ENCODE measurements at places on chromosomes 5 and 9.
A peak's percentile ranks its signal among the peaks of the same experiment; 100 is the strongest.

GRCh38 chr9:93898502-93899426, 56.4 kb downstream of the BARX1 start:
- DNase-seq: no peak

GRCh38 chr5:179558932-179559283, 8.6 kb downstream of the RUFY1 start:
- no peak for DNase-seq

GRCh38 chr9:68708513-68708912, 3.5 kb downstream of the PIP5K1B start:
- no peak for DNase-seq

GRCh38 chr5:160605266-160605665, 183.6 kb downstream of the PTTG1 start:
- DNase-seq: no peak

DNA sequence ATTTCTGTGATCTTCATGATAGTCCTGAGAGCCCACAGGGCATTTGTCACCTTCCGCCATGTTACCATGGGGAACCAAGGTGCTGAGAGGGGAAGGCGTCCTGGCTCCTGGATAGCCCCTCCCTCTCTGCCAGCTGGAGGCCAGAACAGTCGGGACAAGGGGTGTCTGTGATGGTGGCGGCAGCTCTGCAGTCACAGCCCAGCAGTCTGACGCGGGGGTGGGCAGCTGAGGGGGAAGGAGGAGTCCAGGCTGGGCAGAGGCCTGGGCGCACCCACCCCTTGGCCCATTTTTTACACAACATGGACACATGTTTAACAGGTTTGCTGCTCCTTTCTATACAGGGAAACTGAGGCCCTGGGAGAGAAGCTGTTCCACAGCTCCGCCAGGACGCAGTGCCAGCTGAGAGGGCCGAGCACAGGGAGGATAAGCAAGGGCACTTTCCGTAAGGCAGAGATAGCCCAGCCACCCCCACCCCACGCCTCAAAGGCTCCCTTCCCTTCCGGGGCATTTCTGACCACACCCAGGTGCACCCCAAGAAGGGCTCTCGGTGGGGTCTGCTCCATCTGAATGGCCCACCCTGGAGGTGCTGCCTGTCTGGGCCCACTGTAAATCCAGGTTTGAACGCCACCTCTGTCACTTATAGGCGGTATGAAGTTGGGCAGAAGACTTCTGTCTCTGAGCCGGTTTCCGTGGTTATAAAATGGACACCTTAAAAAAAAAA, 17.1 kb downstream of the LRRC8A start:
- DNase-seq: no peak

- peak; percentile 28 for DNase-seq
These were observed 879 bp upstream of the UBQLN1 start for GRCh38 chr9:83708515-83709158.

DNA sequence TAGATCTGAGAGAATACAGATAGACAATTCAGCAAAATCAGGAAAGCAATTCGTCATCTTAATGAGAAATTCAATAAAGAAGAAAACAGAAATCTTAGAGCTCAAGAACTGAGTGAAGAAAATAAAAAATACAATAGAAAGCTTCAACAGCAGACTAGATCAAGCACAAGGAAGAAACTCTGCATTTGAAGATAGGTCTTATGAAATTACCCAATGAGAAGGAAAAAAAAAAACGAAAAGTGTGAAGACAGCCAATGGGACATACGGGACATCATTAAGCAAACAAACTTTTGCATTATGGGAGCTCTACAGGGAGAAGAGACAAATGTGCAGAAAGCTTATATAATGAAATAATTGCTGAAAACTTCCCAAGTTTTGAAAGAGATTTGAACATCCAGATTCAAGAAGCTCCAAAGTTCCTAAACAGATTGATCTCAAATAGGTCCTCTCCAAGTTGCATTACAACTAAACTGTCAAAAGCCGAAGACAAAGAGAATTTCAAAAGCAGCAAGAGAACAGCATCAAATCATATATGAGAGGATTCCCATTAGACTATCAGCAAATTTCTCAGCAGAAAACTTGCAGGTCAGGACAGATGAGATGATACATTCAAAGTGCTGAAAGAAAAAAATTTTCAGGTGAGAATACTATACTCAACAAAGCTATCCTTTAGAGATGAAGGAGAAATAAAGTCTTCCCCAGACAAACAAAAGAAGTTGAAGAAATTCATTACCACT, 10.8 kb upstream of the RLN2 start:
- DNase-seq: no peak

DNA sequence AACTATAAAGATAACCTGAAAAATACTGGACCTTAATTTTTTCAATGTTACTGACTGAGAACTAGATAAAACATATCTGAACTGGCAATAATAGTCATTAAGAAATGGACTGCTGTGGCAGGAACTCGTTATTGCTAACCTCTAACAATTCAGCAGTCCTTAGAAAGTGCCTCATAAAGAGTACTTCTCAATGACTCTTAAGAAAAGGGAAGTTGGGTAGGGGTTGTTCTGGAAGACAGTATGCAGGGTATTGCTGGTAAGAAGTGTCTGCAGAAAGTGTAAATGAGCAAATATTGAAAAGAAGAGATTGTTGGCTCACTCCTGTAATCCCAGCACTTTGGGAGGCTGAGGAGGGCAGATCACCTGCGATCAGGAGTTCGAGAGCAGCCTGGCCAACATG, 27.9 kb downstream of the FOXD1 start:
- DNase-seq: no peak

DNA sequence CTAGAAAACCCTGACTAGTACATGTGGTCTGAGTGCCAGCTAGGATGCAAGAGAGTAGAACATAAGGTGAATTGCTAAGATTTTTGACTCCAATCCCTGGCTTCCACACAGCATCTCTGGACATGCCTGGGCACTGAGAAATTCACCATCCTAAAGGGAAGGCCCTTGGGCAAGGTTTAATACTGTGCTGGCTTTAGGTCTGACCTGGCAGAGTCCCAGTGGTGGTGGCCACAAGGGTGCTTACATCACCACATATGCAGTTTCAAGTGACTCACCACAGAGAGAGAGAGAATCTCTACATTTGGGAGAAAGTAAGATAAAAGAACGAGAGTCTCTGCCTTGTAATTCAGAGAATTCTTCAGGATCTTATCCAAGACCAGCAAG, 661.6 kb upstream of the C9orf72 start:
- no peak for DNase-seq

DNA sequence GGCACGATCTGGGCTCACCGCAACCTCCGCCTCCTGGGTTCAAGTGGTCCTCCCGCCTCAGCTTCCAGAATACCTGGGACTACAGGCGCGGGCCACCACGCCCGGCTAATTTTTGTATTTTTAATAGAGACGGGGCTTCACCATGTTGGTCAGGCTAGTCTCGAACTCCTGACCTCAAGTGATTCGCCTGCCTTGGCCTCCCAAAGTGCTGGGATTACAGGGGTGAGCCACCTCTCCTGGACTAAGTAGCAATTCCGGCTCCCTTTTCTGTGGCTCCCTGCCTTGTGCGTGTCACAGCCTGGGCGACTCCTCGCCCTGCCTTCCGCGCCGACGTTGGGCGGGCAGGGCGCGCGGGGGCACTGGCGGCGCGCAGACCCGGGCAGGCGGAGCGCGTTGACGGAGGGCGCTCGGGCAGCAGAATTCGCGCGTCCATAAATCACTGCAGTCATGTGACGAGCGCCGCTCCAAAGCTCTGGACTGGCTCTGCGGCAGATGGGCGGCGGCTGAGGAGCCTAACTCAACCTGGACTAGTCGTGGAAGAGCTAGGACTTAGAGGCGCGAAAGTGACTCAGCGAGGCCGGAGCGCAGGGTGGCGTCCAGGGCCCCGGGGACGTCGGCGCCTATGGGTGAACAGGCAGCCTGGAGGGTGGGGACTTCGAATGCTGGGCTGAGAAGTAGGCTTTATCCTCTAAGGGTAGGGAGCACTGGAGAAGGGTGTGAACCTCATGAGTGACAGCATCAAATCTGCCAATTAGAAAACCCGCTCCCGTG, 1.4 kb upstream of the CIZ1 start:
- DNase-seq: peak; percentile 12

DNA sequence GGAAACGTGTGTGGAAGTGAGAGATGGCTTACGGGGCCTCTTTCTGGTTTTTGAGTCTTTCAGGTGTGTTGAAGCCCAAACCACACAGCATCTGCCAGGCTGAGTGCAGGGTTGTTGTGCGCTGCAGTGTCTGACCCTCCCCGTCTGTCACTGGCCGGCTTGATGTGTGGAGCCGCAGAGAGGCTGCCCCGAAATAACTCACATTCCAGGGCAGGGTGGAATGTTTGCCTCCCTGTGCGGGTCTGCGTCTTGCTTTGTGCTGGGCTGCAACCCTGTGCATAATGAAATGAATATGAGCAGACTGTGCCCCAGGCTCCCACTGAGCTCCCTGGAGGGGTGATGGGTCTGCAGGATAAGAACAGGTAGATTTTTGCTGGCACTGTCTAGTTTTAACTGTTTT, 9.9 kb upstream of the PLEKHG4B start:
- DNase-seq: no peak

- DNase-seq: no peak
These were observed 137.1 kb upstream of the GAS1 start for GRCh38 chr9:87084407-87084806.

GRCh38 chr9:4246969-4247368, 52.9 kb downstream of the GLIS3 start:
- DNase-seq: no peak

- no peak for DNase-seq
These were observed 568.3 kb upstream of the MEF2C start for GRCh38 chr5:89451263-89451662.

- DNase-seq: no peak
These were observed 7.7 kb downstream of the P4HA2 start for GRCh38 chr5:132219981-132220380.

GRCh38 chr9:71966601-71967000, 55.2 kb downstream of the C9orf85 start:
- no peak for DNase-seq

- DNase-seq: no peak
These were observed 75.6 kb upstream of the ZSWIM6 start for GRCh38 chr5:61256474-61256873.

All from stimulated activated CD8-positive, alpha-beta memory T cell treated with anti-CD3 and anti-CD28 coated beads, Interleukin-12 subunit alpha, Interleukin-12 subunit beta, amount 100 ng/mL, for 1 hour (primary cell).